ENCODE measurements at places on chromosomes 3 and 15.

GRCh38 chr3:76942101-76942500, 97.8 kb upstream of the ROBO2 start:
- DNase-seq, result no peak

DNA sequence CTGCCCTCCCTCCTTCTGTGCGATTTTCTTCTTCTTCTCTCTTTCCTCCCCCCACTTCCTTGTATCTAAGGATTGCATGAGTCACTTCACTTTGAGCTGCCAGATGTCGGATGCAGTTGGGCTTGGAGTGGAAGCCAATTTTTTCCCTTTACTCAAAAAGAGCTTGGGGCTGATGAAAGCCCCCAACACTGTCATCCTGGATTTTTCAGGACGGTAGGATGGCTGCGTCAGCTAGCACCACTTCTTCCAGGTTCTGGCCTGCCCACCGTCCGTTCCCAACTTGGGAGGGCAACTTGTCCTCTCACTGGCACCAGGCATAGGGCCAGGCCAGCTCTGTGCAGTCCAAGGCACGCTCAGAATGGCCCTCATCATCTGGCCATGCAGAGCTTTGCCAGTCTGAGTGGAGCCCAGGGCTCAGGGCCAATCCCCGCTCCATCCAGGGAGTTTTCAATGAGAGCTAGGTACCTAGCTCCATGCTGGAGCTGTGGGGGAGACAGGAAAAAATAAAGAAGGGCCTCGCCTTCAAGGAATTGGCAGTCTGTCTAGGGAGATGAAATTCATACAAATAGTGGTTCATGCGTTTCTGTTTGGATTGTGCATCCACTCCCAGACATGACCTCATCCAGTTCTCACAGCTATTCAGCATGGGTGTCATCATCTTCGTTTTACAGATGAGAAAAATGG, 47.7 kb upstream of the INSYN1 start:
- no peak for DNase-seq

GRCh38 chr15:39886418-39886817, 33.6 kb downstream of the GPR176 start:
- DNase-seq, result no peak

DNA sequence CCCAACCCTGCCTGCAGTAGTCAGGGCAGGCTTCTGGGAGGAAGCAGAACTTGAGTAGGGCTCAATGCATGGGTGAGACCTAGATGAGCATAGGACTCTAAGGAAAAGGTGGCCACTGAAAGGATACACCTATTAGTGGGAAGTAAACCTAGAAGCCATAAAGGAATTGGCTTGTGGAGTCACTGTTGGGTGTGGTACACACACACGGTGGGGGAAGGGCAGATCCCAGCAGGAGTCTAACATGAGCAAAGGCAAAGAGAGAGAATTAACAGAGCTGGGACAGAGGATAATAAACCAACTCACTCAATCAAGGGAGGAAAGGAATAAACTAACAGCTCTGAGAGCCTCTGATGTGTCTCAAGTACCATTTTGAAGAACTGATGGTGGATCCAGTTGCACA, 23.1 kb downstream of the DAPK2 start:
- DNase-seq, result no peak

DNA sequence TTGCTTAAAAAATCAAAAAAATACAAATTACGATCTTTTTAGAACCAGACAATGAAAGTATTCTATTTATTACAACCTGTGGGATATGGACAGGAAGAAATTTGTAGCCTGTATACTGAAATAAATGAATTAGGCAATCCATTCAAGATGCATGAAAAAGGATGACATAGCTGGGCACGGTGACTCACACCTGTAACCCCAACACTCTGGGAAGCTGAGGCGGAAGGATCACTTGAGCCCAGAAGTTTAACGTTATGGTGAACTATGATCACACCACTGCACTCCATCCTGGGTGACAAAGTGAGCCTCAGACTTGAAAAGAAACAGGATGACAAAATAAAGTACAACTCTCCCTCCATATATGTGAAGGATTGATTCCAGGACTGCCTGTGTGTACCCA, 74.1 kb downstream of the MSL2 start:
- DNase-seq, result no peak

GRCh38 chr3:27723001-27723445, 900 bp upstream of the EOMES start:
- no peak for DNase-seq

- no peak for DNase-seq
Measured at GRCh38 chr3:127677541-127678314, 5.0 kb downstream of the ABTB1 start.

GRCh38 chr15:29968099-29968894, 114.5 kb upstream of the GOLGA8J start:
- DNase-seq, result no peak

GRCh38 chr3:156721687-156722618, 47.6 kb downstream of the TIPARP start:
- no peak for DNase-seq

- no peak for DNase-seq
Measured at GRCh38 chr15:59160880-59161593, 45.6 kb upstream of the LDHAL6B start.

GRCh38 chr15:38682861-38683260, 118.2 kb upstream of the RASGRP1 start:
- DNase-seq, result no peak

DNA sequence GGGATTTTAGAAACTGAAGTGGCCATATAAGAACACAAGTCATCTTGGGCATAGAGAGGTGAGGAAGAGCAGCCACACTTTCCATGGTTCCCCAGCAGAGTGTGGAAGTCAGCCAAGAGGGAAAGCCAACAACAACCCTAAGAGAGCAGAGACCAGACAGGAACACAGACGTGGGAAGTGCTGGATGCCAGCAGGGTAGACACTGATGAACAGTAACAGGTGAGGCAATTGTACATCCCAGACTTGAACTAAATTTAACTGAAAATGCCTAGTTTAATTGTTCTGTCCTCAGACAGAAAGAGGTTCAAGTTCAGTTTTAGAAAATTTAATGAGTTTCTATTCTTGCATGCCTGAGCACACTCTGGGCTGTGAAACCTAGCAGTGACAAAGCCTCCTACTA, 212.1 kb downstream of the ATP8B4 start:
- DNase-seq, result no peak

DNA sequence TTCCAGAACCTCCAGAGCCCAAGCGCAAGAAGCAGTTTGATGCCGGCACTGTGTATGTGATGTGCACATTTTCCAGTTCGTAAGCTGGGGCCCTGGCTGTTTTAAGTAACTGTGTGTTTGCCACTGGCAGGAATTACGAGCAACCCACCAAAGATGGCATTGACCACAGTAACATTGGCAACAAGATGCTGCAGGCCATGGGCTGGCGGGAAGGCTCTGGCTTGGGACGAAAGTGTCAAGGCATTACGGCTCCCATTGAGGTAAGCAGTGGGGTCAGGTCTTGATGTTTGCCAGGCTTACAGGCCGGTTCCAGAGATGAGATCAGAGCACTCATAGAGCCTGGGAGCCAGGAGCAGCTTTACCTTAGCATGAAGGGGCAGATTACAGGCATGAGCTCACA, 28.4 kb downstream of the RBM5 start:
- no peak for DNase-seq

DNA sequence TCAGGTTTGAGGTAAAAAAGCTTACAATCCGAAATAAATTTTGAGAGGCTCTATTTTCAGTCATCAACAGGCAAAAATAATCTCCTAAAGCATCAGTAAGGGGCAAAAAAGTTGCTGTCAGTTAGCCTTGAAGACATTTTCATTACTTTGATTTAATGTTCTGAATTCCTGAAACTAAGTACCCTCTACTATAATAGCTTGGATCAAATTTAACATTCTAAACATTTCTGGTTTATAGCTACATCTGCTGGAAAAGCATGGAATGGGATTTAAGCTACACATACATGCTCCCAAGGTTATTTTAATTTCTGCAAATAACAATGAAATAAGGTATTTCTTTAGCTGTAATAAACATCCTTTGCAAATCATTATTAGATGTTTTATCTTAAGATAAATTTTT, 245.4 kb downstream of the ULK4 start:
- DNase-seq, result no peak

DNA sequence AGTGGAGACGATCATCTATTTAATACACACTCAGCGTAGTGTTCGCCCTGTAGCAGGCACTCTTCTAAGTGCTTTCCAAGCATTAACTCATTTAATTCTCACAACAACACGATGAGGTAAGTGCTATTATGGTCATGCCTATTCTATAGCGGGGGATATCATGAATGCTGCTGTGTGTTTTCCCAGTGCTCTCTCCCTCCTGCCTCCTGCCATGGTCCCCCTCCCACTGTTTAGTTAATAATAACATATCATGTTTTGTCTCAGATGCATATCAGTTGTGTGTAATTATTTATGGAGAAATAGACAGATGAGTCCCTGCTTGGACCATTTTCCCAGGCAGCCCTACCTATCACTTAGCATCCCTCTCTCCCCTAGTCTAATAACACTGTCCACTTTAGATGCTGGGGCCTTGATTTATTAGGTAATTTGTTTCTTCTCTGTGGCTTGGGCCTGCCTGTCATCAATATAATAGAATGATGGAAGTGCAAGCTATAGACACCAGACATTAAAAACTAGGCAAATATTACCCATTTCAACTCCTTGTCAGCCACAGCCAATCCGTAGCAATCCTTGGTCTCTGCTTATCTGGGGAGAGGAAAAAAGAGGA, 122.9 kb upstream of the TLE3 start:
- DNase-seq, result no peak

DNA sequence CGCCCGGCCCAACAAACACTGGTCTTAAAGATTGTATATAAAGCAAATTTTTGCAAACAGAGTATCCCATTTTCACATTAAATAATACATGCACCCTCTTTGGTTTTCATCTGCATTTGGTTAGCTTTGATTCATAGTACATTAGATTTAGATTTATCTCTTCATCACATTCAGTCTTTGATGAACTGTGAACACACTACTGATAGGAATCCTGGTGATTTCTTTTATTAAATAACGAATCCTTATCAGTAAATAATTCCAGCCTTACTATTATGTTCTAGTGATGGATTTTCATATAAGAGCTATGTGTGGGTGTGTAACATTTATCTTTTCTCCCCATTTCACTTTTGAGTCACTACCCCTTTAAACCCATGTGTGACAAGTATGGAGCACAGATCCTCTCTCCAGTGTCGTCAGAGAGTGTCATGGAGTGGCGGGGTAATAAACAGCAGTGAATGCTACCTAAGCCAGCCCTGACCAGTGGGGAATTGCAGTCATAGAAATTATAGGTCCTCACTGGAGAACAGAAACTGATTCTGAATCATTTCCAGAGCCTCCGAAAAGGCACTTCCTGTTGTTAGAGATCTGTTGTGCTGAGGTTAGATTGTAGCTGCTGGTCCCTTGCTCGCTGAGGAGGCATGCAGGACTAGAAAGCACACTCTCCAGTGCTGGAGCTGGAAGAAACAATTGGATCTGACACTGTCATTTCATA, 22.0 kb downstream of the SLC7A14 start:
- no peak for DNase-seq

GRCh38 chr3:135779024-135779423, 186.5 kb upstream of the PPP2R3A start:
- no peak for DNase-seq

DNA sequence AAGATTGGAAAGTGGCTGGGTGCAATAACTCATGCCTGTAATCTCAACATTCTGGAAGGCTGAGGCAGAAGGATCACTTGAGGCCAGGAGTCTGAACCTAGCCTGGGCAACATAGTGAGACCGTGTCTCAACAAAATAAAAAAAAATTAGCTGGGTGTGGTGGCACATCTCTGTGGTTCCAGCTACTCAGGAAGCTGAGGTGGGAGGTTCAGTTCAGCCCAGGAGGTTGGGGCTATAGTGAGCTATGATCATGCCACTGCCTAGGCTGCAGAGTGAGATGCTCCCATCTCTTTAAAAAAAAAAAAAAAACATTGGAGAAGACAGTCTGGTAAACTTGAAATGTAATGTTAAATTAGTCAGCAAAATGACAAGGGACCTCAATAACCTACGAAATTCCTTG, 57.9 kb downstream of the STAG1 start:
- no peak for DNase-seq

DNA sequence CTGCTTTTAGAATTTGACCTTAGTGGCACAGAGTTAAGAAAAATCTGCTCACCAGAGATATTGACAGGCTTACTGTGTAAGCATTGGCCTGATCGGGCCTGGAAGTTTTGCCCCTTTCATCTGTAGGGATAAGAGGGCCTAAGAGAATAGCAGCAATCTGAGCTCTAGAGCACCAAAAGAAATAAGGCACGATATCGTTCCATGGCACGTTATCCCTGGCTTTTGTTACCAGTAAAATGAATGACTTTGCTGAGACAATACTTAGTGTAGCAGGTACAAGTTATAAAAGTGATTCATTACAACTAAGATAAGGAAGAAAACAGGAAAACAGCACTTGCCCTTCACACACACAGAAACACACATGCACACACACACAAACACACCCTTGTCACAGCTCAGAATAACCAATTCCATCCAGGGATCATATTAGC, 5.0 kb downstream of the THBS1 start:
- no peak for DNase-seq

DNA sequence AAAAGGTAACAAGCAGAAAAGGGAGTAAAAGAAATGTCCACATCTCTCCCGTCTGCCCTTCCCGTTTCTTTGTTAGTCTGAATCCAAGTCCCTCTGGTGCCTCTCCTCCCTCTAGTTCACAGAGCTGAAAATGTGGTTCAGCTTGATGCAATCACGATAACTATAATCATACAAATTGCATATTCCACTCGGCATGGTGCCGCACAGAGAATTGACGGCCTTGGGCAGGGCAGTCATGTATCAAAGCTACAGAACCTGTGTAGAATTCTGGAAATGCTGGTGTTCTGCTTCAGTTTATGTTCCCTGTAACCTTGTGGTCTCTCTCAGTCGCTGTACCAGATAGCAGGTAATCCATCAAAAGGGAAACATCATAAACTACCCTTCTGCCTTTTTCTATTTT, 562.9 kb upstream of the CBLB start:
- DNase-seq, result no peak

DNA sequence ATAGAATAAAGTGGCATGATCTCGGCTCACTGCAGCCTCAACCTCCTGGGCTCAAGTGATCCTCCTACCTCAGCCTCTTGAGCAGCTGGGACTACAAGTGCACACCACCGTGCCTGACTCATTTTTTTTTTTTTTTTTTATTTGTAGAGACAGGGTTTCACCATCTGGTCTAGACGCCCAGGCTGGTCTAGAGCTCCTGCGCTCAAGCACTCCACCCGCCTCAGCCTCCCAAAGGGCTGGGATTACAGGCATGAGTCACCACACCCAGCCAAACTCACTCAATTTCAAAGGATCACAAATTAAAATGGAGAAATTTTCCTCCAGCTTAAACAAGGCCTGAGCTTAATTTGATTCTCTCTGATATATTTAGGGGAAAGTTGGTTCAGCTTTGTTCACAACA, 27.3 kb upstream of the NMB start:
- DNase-seq, result no peak

GRCh38 chr3:43259626-43260025, 26.7 kb upstream of the SNRK start:
- DNase-seq, result no peak

GRCh38 chr15:84611631-84612030, 10.8 kb downstream of the ZSCAN2 start:
- no peak for DNase-seq
